ENCODE measurements at places on chromosomes 3 and 15.

DNA sequence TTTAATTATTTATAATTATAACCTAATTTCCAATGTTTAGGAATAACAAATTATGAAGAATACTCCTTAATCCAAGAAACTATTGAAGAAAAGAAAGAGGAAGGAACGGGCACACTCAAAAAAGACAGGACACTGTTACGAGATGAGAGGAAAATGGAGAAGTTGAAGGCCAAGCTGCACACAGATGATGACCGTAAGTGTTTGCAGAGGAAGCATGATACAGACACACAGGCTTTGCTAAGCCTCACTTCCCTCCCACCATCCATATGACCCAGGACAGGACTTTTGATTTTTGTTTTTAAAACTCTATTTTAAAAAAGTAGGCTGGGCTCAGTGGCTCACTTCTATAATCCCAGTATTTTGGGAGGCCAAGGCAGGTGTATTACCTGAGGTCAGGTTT, 389.4 kb upstream of the TPM1 start:
- DNase-seq = no peak

- no peak for DNase-seq
Measured at GRCh38 chr3:15316998-15317435, 15.4 kb downstream of the SH3BP5 start.

- no peak for DNase-seq
Measured at GRCh38 chr3:186142393-186142932, 33.6 kb upstream of the ETV5 start.

- no peak for DNase-seq
Measured at GRCh38 chr3:28139967-28140634, 101.3 kb upstream of the CMC1 start.

DNA sequence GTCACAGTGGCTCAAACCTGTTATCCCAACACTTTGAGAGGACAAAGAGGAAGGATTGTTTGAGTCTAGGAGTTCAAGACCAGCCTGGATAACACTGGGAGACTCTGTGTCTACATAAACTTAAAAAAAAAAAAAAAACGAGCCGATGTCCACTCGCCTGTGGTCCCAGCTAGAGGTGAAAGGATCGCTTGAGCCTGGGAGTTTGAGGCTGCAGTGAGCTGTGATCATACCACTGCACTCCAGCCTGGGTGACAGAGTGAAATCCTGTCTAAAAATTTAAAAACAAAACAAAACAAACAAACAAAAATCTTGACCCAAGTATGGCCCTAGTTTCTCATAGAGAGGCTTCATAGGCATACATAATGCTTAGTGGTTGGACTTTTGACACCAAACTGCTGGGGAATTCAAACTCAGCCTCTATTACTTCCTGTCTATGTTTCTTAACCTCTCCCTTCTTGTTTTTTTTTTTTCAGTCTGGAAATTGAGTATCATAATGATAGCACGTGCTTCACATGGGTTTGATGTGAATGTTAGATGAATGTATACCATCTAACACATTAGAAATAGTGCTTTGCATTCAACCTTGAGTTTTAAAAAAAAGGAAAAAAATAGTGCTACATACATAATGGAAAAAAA, 46.4 kb upstream of the CAPN7 start:
- no peak for DNase-seq

DNA sequence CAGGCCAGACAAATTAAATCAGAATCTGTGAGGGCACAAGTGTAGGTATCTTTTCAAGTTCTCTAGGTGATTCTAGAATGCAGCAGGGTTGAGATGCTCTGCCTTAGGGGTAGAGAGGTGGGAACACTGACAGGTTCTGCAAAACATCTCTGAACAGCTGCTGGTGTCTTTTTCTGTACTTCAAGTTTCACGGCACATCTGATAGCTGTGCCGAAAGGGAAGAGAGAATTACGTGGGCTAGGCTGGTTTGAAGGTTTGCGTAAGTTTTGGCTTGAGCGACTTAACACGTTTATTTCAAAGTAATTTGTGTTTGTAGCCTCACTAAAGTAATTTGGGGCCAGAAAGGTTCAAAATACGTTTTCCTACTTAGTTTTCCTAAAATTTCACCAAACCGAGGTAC, 22.5 kb downstream of the PXK start:
- DNase-seq = no peak

DNA sequence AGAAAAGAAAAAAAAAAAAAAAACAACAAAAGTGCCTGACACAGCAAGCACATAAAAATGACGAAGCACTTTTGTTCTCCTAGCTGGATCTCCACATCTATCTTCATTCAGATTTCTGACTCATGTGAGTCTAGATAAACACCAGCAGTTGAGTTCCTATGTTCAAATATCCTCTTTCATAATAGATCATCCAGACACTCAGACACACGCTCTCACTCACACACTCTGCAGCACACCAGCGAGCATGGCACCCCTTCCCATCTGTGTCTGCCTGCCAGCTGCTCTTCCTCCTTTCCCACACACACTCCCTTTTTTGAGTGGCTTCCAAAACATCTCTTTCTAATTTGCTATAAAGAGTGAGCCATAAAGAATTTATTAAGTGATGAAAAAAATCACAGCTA, 19.8 kb upstream of the CELF6 start:
- no peak for DNase-seq

GRCh38 chr3:126939338-126939718, 43.6 kb upstream of the PLXNA1 start:
- DNase-seq = no peak

- no peak for DNase-seq
Measured at GRCh38 chr3:105906836-105907235, 38.0 kb upstream of the CBLB start.

DNA sequence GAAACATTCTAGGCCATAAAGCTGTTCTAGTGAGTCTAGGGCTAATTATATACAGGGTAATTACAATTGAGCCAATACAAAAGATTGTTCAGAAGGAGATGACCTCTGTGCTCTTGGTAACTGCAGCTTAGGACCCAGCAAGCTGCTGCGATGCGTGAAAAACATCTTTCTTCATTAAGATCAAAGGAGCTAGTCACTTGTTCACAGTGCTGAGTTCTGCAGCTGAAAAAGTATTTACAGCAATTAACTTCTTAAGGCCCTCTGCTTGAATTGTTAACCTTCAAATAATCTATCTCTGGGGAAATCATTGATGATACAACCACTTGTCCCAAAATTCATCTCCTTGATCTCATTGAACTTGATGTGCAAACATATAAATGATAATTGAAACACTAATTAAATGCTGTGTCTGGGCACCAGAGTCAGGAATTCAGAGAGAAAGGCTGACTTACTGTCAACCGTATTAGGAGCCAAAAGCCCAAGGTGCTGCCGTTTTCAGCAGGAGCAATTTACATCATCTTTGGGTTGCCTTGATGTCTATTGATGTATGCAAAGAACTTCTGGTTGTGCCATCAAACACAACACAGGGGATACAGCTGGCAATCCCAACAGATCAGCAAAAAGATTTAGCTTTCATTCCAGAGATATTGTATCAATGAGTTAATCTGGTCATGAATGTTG, 213.0 kb downstream of the NECTIN3 start:
- DNase-seq = no peak

- no peak for DNase-seq
Measured at GRCh38 chr3:52512105-52512504, 17.0 kb downstream of the STAB1 start.
